Stimulated activated CD4-positive, alpha-beta T cell treated with anti-CD3 and anti-CD28 coated beads, Interleukin-1b, Interleukin-23, amount 100 ng/mL, for 4 hours (primary cell): ENCODE measurements at places on chromosomes 11 and 22.

GRCh38 chr11:66261578-66261977 is 6.9 kb upstream of the RAB1B start:
- DNase-seq: no peak

DNA sequence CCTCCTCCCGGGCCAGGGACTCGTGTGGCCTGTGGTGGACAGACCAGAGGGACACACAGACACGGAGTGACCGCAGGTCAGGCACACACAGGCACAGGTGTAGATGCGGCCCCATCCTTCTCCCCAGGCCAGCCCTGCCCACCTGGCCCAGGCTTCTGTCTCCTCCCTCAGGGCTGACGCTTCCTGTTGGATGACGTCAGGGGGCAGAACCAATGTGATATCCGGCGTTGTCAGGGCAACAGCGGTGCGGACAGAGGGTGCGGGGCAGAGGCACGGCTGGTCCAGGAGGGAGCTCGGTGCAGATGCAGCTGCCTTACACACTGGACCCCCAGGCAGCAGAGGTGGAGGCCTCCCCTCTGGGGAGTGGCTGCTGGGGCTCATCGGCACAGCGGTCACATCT is 2.9 kb upstream of the TUBGCP6 start:
- DNase-seq: no peak

- no peak for DNase-seq
Observed at GRCh38 chr22:20395907-20396287, 1.9 kb downstream of the ZNF74 start.

GRCh38 chr11:18449251-18449650 is 6.4 kb upstream of the LDHAL6A start:
- no peak for DNase-seq

- peak; percentile 13 for DNase-seq
Observed at GRCh38 chr11:111299101-111300026, 1.0 kb downstream of the POU2AF3 start.

GRCh38 chr11:100637706-100638105 is 49.4 kb upstream of the ARHGAP42 start:
- DNase-seq: no peak

GRCh38 chr11:121904148-121904547 is 211.9 kb downstream of the BLID start:
- no peak for DNase-seq

- DNase-seq: no peak
Observed at GRCh38 chr11:102749101-102749722, 24.5 kb upstream of the MMP8 start.

DNA sequence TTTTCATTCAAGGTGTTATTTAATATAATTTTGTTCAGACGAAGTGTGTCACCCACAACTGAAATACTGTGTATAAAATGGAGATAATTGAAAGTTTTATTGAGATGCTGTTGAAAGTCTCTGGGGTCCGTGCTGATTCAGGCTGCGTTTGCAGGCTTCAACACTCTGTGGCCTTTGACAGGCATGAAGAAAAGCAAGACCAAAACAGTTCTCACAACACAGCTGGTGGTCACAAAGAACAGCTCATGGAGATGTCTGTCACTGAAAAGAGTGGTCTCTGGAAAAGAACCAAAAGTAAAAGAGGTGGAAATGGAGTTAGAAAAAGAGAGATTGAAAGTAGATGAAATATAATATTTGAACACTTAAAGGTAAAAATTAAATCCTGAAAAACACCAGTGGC is 9.8 kb upstream of the MPPED2 start:
- no peak for DNase-seq

DNA sequence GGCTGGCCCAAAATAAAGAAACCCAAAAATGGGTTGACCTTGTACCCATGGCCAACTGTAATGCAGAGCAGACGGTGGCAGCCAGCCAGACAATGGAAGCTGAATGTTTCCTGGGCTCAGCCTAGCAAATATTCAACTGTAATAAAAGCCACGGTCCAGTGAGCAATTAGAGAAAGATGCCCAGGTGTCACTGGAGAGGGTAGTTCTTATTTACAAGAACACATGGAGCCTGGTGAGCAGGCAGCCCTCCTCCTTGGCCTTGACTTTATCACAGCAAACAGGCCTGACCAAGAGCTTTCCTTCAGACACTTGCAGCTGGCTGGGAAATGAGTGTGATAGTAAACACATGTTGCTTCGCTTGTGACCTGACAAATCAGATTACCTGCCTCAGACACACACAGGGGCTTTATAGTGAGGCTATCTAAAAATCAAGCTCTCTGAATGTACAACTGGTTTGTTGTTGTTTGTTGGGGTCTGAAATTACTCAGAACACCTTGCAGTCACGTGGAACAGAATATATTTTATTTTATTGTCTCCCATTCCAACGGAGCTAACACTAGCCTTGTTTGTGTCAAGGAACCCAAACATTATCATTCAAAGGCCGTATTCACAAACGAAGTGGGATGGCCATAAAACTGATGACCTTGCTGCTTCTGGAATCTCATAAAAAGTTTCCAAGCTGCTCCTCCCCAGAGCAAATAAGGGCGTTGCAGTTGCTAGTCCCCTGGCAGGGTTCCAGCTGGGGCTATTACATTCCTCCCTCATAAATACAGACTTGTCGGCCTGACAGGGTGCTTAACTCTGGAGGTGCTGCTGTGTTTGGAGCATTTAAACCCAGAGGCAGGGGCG is 161.1 kb downstream of the BBOX1 start:
- no peak for DNase-seq

DNA sequence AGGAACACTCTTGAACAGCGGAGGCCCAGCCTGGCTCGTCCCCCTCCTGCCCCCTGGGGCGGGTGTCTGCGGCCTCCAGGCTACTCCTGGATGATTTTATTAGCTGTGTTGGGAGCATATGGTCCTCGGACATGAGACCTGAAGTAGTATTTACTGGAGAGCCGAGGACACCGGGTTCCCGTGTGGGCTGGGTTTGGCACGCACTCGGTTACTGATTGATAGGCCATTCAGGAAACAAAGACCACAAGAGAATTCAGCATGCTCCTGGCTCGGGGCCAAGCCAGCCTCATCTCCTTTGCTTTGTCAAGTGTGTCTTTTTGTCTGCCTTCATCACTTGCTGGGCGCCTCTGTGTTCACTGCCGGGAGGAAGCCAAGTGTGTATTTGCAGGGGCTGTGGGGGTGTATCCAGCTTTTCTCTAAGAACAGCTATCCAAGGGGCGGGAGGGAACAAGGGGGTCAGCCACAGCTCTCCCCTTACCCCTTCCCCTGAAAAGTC is 9.7 kb downstream of the FXYD2 start:
- DNase-seq: peak; percentile 55

- no peak for DNase-seq
Observed at GRCh38 chr11:85062659-85063058, 564.5 kb downstream of the DLG2 start.

DNA sequence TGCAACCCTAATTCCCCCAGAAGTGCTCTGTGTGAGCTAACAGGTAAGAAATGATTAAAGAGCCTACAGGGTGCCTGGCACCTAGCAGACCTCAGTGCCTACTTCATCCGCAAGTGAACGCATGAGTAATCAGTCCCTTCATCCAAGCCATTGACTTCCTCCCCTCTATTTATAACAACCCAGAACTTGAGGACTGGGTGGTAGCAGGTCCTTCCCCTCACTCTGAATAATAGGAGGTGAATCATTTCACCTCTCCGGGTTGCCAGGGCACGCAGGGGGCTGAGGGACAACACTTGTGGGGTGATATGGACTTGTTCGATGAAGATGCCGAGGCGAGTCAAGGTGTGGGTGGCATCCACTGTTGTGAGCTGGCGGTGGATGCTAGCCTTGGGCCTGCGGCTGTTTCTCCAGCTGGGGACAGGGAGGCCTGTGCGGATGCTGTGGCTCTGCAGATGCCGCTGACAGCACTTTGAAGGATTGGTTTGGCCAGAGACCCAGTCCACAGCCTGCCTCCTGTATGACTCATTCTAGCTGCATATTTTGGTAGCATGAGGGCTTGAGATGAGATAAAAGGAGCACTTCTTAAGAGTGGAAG is 11.7 kb upstream of the SORL1-AS1 start:
- peak; percentile 57 for DNase-seq

DNA sequence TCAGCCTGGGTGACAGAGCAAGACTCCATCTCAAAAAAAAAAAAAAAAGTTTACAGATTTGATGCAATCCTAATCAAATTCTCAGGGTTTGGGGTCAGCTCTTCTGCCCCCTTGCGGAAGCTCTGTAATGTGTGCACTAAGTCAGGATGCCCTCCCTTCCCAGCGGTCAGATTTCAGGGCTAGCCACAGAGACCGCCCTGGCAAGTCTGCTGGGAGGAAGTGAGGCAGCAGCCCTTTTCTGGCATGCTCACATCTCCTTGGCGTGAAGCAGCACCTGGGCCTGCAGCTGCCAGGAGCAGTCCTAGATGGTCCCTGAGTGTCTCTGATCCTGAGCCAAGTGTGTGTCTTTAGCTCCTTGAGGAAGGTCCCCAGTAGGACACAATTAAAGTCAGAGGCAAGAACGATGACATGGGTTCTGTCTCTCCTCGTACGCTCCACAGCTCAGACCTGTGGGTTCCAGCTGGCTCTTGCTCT is 10.9 kb upstream of the APOBEC3C start:
- DNase-seq: peak; percentile 60

DNA sequence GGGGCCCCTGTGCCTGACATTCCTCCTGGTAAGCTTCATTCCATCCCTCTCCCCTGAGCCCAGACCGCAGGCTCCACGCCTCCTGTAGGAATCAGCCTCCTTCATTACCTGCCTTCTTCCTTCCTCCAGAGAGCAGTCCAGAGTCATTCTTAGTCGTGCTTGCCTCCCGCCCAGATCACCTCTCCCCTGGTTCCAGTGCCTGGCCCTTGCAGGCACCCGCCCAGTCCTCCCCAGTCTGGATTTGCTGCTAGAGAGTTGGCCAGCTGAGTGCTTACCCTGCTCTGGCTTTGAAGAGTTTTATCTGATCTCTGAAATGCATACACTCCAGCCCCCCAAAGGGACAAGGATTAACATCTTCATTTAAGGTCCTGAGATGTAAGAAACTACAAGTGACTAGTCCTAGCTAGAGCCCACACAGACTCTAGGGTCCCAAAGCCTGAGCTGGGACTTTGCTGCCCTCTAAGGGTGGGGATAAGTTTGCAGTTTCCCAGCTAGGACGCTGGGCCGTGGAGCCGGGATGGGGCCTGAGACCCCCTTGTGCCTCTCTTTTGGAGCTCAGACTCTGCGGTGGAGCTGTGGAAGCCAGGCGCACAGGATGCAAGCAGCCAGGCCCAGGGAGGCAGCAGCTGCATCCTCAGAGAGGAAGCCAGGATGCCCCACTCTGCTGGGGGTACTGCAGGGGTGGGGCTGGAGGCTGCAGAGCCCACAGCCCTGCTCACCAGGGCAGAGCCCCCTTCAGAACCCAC is 1.6 kb downstream of the NR1H3 start:
- DNase-seq: peak; percentile 30

DNA sequence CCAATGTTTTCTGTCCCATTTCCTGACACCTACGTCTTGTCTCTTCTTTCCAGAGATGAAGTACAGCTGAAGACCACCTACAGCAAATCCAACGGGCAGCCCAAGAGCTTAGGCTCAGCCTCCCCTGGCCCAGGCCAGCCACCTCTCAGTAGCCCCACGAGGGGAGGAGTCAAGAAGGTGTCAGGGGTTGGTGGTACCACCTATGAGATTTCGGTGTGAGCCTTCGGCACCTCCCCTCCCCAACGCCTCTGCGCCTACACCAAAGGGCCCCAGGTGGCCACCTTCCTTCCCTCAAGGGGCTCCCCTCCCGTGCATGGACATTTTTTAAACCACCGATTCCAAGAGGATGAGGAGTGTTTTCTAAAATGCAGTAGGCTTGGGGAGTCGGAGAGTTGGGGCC is 12.2 kb downstream of the MED19 start:
- DNase-seq: no peak

GRCh38 chr11:61011229-61011870 is 39.9 kb downstream of the CD6 start:
- no peak for DNase-seq

GRCh38 chr11:134145715-134146114 is 76.8 kb downstream of the JAM3 start:
- no peak for DNase-seq

DNA sequence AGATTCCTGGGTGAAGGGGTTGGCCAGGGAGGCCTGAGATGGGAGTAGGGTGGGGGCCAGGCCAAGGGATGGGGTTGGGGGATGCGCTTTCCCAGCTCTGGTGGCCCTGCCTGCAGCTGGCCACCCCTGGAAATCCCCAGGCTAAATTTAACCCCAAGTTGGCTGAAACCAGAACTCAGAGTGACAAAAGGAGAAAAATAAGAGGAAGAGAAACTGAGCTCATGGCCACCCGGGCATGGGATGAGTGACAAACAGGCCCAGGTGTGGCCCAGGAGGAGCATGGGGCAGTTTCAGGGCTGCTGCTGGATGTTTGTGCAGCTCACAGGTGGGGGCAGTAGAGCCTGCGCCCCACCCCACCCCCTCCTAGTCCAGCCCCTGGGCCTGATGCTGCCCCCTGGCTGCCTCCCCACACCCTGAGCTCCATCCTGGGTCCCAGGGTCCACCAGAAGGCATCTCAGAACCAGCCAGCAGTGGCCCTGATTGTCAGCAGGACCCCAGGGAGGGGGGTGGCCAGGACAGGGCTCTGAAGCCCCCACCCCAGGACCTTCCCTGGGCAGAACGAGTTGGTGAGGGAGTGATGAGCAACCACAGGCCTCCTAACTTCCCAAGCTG is 48.0 kb downstream of the IGLL5 start:
- no peak for DNase-seq

- no peak for DNase-seq
Observed at GRCh38 chr11:3901249-3902025, 46.0 kb downstream of the STIM1 start.

GRCh38 chr11:85745626-85746025 is 59.6 kb upstream of the CCDC89 start:
- no peak for DNase-seq

GRCh38 chr22:24225951-24226350 is 18.9 kb downstream of the GGT5 start:
- DNase-seq: no peak

DNA sequence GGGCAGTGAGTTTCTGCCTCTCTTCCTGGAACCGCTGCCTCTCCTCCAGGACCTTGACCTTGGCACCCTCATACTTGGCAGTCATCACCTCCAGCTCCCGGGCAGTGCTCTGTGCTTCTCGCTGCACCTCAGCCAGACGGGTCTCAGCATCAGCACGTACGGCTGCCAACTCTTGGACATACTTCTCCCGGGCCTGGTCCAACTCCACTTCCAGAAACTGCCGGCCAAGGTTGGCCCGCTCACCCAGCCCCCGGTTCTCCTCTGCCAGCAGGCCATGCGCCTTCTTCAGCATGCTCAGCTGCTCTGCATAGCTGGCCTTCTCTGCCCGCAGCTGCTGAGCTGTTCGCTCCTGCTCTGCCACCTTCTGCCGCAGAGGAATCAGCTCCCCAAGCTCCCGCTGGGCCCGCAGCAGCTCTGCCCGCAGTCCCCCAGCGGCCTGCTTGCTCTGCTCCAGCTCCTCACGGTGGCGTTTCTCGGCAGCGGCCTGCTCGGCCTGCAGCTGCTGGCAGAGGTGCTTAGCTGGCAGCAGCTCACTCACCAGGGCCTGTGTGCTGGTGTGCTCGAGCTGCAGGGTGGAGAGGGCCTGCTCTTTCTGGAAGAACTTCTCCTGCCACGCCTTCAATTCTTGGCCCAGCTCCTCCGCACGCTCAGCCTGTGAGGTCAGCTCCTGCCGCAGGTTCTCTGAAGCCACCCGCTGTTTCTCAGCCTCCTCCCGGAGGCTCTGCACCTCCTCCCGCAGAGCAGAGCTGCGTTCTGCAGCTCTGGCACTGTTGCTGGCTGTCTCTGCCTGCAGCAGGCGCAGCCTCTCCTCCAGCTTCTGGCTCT is 14.4 kb downstream of the IL18BP start:
- no peak for DNase-seq
